NK-92 treated with Interleukin-12 subunit alpha and Interleukin-12 subunit beta, amount 100 ng/mL, for 24 hours (cell line): ENCODE measurements at places on chromosomes 5 and 9.

GRCh38 chr5:147966326-147966725, 60.0 kb upstream of the C5orf46 start:
- no peak for DNase-seq

GRCh38 chr5:60435808-60436207, 264.2 kb downstream of the DEPDC1B start:
- no peak for DNase-seq

DNA sequence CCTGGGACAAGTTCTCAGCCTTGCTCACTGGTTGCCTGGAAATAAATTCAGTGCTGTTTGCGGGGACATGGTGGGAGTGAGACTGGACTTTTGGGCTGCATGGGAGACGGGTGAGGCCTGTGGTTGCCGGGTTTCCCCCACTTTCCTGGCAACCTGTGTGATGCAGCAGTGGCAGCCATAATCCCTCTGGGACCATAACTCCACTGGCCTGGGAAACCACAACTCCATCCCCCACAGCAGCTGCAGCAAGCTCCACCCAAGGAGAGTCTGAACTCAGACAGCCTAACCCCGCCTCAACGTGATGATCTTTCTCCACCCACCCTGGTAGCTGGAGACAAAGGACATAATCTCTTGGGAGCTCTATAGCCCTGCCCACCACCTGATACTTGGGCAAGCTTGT, 349.9 kb downstream of the PIK3R1 start:
- no peak for DNase-seq

GRCh38 chr9:134942788-134943184, 25.1 kb upstream of the FCN1 start:
- DNase-seq, result no peak

DNA sequence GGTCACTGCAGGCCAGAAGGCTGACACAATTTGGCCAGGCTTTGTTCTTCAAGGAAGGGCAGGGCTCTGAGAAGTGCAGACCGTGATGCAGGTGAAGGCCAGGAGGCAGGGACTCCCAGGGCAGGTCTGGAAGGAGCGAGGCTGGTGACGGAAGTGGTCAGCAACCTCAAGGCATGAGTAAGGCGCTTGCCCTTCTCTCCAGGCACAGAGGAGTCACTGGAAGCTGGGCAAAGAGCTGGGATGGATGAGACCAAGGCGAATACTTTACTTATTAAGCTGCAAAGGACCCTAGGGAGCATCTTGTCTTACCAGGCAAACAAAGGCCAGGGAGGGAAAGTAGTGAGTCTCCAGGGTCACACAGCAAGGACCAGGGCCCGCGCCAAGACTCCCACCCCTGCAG, 18.6 kb downstream of the IRF1 start:
- no peak for DNase-seq

- DNase-seq, result no peak
Observed at GRCh38 chr5:20055301-20055700, 67.3 kb upstream of the CDH18 start.

DNA sequence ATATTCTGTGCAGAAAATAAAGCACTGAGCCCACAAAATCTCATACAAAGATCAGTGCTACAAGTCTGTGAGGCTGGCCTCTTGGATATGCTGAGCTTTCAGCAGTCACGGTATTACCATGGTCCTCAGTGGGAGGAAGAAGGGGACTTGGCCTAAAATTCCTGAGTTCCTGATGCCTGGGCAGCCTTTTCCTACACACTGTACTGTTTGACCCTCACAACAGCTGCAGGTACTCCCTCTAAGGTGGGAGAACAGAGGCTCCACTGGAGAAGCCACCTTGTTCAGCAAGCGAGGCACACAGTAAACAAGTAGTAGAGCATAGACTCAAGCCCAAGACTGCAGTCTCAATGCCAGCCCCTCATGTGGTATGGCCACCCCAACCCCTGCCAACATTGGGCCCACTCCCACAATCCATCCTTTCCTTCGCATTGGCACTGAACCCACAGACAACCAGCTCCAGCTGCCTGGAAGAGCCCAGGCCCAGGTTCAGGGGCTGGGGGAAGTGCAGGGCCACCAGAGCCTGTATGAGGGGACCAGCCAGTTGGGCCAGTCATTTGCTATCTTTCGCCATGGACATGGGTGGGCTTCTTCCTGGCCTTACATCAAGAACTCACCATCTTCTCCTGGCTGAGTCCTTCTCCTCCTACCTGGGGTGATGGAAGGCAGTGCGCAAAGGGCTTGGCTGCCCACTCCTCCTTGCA, 14.3 kb downstream of the ACSL6 start:
- no peak for DNase-seq

- DNase-seq, result peak; percentile 12
Observed at GRCh38 chr9:98108531-98109031, 10.4 kb downstream of the TRIM14 start.

GRCh38 chr9:89923961-89924504, 319.2 kb downstream of the GADD45G start:
- DNase-seq, result no peak
